ENCODE measurements at places on chromosomes 6 and 20.
A peak's percentile ranks its signal among the peaks of the same experiment; 100 is the strongest.

DNA sequence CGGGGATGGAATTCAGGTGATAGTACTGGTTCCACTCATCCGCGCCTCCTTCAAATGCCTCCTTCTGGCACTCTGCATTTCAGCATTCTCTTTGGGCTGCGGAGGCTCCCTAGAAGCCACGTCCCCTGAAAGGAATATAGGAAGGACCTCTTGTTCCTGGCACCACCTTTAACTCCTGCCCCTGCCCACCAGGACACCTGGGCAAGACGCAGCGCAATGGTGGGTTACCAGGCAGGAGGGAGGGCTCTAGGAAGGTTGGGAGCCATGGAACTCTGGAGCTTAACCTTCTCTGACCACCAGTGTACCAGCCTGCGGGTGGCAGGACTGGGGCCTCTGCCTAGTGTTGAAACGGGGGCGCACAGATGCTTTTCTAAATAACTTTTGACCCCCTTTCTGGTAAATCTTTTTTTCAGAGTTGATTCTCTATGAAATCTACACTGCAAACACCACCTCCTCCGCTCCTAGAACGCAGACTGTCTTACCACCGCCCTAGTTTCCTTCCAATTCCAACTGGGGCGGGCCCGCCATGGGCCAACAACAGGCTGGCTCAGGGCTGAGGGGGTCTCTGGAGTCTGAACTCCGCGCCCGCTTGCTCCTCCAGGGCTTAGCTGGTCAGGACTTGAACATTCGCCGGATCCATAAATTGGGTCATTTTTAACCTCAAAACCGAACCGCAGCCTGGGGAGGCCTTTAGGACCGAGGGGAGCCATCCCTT is 871 bp upstream of the SYNDIG1 start:
- DNase-seq, result no peak

GRCh38 chr6:131733376-131734016 is 22.7 kb upstream of the CTAGE9 start:
- DNase-seq, result peak; percentile 10

DNA sequence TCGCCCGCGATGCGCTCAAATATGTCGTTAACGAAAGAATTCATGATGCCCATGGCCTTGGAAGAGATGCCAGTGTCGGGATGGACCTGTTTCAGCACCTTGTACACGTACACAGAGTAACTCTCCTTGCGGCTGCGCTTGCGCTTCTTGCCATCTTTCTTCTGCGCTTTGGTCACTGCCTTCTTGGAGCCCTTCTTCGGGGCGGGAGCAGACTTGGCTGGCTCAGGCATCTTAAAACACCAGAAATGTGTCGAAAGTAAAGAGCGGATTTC is 36.4 kb downstream of the HFE start:
- no peak for DNase-seq

GRCh38 chr6:63213325-63213724 is 2.1 kb downstream of the FKBP1C start:
- DNase-seq, result no peak

- DNase-seq, result no peak
Observed at GRCh38 chr6:56244528-56245253, 2.7 kb downstream of the COL21A1 start.

DNA sequence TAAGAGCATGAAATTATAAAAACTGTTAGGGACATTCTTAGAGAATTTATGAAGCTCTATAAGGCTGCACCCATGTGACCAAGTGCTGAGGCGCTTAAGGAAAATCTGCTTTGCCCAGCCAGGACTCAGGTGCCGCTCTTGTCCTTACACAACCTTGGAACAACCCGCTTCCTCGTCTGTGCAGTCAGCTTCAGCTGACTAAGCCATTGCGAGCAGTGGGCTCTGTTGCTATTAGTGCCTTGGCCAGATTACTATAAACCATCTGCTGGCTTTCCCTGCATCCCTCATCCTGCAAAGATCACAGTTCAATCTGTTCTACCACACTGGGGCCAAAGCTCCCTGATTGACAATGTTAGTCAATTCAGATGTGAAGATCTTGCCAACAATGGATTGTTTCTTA is 89.1 kb upstream of the E2F3 start:
- DNase-seq, result no peak

- no peak for DNase-seq
Observed at GRCh38 chr6:14055541-14055940, 62.0 kb upstream of the CD83 start.

- DNase-seq, result peak; percentile 52
Observed at GRCh38 chr6:96391776-96392360, 129.7 kb upstream of the UFL1 start.

GRCh38 chr6:41345901-41346300 is 10.5 kb downstream of the NCR2 start:
- no peak for DNase-seq

GRCh38 chr6:103105686-103106085 is 1712.2 kb downstream of the GRIK2 start:
- DNase-seq, result no peak

GRCh38 chr6:104537872-104538271 is 321.8 kb downstream of the HACE1 start:
- no peak for DNase-seq

- no peak for DNase-seq
Observed at GRCh38 chr6:14593286-14593685, 475.7 kb downstream of the CD83 start.

DNA sequence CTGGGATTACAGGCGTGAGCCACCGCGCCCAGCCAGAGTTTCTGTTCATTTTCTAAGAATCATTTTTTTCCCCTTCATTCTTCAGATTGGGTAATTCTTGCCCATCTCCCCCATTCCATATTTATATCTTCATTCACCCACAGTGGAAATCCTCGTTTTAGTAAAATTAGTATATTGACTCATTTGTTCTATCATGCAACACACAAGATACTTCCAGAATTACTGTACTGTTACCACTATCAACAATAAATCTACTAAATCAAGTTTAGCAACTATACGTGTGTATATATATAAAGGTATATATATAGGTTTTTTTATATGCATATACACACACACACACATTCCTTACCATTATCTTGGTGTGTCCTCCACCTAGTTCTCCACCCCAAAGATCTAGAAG is 41.2 kb upstream of the KCNG1 start:
- DNase-seq, result no peak

DNA sequence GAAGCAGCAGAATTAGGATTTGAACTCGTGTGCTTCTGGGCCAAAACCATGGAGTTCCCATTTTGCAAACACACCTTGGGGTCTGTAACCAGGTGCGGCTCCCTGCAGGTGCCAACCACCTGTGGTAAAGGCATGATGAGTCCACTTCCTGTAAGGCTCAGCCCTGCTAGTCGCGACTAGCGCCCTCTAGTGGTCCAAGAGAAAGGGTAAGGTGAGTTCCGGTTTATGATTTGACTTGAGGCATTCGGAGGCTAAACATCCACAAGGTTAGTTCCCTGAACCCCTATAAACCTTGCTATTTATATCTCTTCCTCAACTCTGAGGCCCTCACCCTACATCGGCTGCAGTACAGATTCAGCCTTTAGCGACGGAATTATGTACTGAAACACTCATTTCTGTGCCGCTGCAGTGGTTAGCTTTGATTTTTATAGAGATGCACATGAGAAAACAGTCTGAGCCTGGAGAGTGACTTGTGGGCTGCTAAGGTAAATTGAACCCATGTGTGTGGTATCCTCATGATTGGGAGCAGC is 173.4 kb downstream of the PLCB1 start:
- DNase-seq, result no peak

DNA sequence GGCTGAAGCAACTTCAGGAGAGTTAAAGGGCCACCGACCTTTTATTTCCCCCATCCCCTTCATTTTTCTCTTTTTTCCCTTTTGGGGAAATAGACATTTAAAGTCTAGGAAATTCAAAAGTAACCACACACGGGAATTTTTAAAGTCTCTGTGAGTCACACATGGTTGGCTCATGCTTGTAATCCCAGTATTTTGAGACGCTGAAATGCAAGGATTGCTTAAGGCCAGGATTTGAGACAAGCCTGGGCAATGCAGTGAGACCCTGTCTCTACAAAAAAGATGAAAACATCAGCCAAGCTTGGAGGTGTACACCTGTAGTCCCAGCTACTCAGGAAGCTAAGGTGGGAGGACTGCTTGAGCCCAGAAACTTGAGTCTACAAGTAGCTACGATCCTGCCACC is 34.2 kb downstream of the KATNA1 start:
- no peak for DNase-seq

DNA sequence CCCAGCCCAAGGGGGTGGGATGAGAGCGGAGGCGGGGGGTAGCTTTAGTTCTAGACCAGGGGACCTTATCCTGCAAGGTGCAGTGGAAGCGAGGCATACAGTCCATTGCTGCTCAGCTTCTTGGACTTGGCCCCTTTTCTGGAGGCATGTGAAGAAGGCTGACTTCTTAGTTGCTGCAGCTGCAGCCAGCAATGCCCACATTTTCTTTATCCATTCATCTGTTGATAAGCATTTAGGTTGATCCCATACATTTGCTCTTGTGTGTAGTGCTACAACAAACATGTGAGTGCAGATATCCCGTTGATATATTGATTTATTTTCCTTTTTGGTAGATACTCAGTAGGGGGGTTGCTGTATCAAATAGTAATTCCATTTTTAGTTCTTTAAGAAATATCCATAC is 461.2 kb upstream of the IMPG1 start:
- DNase-seq, result no peak

DNA sequence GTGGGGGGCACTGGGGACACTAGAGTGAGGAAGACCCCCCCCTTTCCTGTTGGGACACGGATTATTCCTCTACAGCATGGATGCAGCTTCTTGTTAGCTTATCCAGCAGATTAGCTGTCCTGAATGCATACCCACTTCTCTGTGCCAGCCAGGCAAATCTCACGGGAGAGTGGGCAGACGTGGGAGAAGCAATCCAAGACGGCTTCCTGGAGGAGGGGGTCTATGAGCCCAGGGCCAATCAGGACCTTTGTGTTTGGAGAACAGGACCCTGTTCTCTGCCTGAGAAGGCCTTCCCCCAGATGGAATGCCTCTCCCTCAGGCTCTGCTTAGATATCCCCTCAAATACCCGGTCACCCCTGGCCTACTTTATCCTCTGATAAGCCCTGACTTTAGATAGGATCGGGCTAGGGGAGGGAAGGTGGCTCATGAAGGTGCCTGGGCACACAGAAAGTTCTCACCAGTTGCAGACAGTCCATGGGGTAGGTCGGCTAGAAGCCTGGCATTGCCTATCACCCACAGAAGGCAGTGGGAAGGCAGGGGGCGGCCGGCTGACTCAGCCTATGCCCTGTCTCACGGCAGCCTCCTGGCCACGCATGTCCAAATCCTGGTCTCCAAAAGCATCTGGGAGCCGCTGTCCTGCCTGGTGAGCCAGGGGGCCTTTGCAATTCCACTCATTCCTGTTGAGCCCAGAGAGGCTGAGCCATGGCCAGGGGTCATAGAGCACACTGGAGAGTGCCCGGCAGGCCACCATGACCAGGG is 34.7 kb downstream of the SUN5 start:
- DNase-seq, result no peak

GRCh38 chr6:157518397-157519250 is 137.6 kb downstream of the ZDHHC14 start:
- no peak for DNase-seq

DNA sequence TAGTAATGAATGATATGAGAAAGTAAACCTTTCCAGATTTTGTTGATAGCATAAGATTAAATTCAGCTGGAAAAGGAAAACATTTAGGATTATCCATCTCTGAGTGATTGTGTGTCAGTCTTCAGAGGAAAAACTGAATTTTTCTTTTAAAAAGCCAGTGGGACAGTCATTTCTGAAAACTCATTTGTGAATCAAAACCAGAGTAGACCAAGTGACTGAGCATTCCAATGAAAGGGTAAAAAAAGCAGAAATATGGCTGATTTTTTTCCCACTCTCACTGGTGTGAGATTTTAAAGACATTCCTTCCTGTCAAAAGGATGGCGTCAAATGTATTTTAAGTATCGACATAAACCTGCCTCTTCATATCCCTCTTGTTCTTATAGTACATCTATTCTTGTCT is 214.0 kb downstream of the GMPR start:
- no peak for DNase-seq

DNA sequence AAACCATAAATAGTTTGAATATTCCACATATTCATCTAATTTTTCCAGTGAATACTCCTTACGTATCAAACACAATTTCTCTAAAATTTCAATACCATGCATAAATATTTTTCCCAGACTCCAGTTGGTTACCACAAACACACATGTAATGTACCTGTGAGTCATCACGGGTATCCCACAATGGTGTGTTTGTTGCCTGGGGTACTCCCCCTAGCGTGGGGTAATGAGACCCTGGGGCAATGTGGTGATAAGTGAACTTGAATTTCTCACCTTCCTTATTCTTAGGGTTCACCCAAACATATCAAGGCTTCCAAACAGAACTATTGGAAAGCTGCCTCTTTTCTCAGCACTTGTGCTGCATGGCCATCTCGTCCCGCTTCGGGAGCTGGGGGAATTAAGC is 51.0 kb downstream of the STX7 start:
- no peak for DNase-seq

DNA sequence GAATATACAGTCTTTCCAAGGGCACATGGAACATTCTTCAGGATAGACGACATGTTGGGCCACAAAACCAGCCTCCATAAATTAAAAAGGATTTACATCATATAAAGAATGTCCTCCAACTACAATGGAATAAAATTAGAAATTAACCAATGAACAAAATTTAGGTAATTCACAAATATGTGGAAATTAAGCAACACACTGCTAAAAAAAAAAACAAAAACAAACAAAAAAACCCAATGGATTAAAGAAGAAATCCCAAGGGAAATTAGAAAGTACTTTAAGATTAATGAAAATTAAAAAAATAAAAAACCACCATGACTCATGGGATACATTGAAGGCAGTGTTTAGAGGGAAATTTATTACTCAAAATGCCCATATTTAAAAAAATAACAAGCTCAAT is 21.4 kb upstream of the NT5E start:
- no peak for DNase-seq

GRCh38 chr6:338815-339262 is 46.6 kb downstream of the DUSP22 start:
- no peak for DNase-seq

DNA sequence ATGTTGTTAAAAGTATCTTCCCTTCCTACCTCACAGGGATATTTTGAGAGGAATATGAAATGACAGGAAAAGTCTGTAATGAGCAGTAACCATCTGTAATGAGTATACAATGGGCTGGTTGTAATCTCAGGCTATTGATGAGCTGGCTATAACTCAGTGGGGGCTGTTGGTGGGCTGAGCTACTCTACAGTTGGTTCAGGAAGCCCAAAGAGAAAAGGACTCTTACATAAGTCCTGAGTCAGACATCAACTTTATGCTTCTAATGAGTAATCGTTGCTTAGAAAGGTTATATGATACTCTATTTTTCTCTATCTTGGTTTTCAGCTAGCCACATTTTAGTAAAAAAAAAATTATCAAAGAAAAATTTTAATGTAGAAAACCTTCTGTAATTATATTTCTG is 26.4 kb downstream of the ZNF391 start:
- DNase-seq, result no peak

- no peak for DNase-seq
Observed at GRCh38 chr6:56231827-56232226, 15.6 kb downstream of the COL21A1 start.

GRCh38 chr6:10276660-10277287 is 138.1 kb downstream of the TFAP2A start:
- DNase-seq, result no peak

- DNase-seq, result no peak
Observed at GRCh38 chr20:44650771-44651433, 597 bp downstream of the ADA start.
